Fibroblast of pulmonary artery (primary cell): ENCODE measurements at places on chromosomes 7 and 10.

DNA sequence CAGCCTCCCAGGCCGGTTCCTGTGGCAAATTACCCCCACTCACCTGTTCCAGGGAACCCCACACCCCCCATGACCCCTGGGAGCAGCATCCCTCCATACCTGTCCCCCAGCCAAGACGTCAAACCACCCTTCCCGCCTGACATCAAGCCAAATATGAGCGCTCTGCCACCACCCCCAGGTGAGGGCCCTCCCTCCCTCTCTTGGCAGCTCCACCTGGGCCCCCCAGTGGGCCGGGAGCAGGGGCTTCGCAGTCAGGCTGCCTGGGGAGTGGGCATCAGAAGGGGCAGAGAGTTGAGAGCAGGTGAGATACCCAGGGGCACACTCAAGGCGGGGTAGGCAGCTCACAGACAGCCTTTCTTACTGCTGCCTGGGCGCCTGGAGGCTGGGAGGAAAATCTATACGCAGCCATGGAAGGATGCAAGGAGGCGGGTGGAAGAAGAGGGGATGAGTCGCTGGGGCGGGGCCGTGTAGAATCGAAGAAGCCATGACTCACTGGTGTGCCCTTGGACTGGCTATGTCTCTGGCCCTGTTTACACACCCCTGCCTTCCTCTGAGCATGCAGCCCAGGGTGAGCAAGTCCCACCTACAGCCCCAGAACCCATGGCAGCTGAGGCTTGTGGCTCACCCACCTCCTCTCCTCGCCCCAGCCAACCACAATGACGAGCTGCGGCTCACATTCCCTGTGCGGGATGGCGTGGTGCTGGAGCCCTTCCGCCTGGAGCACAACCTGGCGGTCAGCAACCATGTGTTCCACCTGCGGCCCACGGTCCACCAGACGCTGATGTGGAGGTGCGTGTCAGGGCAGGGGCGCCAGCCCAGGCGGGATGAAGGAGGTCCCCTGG, 48.6 kb upstream of the PPIF start:
- DNase-seq = peak; percentile 87

- peak; percentile 63 for DNase-seq
These were observed 147.6 kb upstream of the TMEM168 start for GRCh38 chr7:112937651-112938415.

DNA sequence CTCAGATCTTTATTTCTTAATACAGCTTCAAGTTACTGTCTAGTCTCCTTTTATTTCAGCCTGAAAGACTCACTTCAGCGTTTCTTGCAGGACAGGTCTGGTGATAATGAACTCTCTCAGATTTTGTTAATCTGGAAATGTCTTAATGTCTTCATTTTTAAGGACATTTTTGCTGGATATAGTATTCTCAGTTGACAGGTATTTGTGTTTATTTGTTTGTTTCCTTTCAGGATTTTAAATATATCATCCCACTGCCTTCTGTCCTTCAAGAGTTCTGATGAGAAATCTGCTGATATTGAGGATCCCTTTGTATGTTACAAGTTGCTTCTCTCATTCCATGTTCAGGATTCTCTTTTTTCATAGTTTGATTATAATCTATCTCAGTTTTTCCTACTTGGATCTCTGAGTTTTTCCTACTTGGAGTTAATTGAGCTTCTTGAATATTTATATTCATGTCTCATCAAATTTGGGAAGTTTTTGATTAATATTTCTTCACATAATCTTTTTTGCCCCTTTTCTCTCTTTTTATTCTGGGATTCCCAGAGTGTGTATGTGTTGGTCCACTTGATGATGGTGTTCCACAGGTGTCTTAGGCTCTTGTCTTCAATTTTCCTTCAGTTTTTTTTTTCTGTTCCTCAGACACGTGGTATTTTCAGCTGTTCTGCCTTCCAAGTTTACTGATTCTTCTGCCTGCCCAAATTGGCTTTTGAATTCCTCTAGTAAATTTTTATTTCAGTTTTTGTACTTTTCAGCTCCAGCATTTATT, 49.9 kb downstream of the PTEN start:
- DNase-seq = peak; percentile 20

- no peak for DNase-seq
These were observed 5.1 kb downstream of the RASGEF1A start for GRCh38 chr10:43261578-43262396.

- peak; percentile 49 for DNase-seq
These were observed 2.3 kb upstream of the CREB5 start for GRCh38 chr7:28409716-28410627.
